ENCODE measurements at places on chromosomes 6 and 20. TPM values are rescaled to one million over a fixed set of nuclear protein-coding genes. Genes with fewer than 3 reads are reported as not detected.

GRCh38 chr6:162211022-162211421 lies 516.5 kb downstream of the PRKN start:
- DNase-seq, result no peak

GRCh38 chr6:157594292-157594691 lies 213.3 kb downstream of the ZDHHC14 start:
- DNase-seq, result peak; percentile 1

DNA sequence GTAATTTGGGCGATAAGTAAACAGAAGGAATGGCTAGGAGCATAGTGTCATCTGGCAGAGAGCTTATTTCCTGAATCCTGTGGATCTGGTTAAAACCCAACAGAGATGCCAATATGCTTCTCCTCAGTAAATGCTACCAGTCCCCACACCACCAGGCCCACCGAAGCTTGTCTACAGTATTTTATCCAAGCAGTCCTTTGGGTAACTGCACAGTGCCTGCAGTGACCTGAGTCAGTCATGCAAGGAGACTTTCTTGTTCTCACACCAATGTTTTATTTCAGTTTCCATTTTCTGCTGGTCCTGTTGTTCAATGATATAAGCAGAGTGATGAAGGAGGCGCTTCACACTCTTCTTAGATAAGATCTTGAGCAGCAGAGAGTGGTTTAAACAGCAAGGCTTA lies 326.3 kb downstream of the RIMS1 start:
- DNase-seq, result no peak

- no peak for DNase-seq
Measured at GRCh38 chr6:15875797-15876196, 213.0 kb upstream of the DTNBP1 start.

- no peak for DNase-seq
Measured at GRCh38 chr6:79717989-79718388, 86.9 kb downstream of the SH3BGRL2 start.

DNA sequence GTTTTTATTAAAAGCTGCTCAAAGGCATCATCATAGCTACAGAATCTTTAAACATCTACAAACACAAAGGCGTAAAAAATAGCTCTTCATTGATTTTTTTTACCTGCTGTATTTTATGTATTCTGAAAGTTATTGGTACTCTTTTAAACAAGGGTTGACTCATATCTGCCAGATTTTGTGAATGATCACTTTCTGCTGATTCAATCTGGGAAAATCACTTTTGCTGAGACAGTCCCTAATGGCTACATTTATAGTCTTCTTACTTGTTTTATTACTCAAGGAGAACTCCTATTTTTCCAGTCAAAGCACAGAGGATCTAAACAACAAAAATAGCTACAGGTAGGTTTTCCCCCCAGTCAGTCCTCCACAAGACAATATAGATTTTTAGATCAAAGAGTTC lies 739.0 kb downstream of the CBLN4 start:
- no peak for DNase-seq

GRCh38 chr6:84645563-84646266 lies 118.7 kb downstream of the TBX18 start:
- DNase-seq, result peak; percentile 52

DNA sequence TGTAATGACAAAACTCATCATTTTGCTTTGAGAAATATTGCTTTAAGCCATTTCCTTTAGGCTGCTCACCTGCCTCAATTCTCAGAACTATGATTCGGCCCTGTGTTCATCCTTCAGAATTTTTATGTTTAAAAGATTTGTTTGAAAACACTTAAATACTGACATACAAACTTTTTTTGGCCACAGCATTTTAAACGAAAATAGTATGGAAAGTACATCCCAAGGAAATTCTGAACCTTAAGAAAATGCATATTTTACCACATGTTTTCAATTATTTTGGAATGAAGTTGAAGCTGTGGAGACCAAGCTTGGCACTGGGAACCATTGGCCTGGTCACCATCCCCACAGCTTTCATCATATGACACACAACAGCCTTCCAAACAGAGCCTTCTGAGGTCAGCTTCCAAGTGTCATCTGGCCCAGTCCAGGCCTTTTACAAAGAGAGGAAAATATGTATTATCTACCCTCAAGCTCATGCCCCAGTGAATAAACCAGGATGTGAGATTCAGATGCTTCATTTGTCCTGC lies 83.3 kb downstream of the SOD2 start:
- DNase-seq, result no peak

DNA sequence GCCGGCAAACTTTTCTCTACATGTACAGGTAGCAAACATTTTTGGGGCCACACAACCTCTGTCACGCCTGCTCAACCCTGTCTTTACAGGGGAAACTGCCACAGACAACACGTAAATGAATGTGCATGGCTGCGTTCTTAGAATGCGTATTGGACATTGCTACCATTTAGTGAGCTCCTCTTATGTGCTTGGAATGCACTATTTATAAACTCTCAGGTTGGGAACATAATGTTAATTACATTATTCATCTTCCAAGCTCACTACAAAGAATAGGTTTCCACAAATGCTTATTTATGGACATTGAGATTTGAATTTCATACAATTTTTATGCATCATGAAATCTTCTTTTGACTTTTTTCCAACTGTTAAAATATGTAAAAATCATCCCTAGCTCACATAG lies 92.0 kb upstream of the RPS6KA2 start:
- DNase-seq, result no peak

SYCP2 gene
- 2.6 TPM for total RNA-seq

ESF1 gene
- 28.6 TPM for total RNA-seq

RAB32 gene
- total RNA-seq, result 88.6 TPM

IRF4 gene
- 0.76 TPM for total RNA-seq

ECT2L gene
- not detected for total RNA-seq

HRH3 gene
- total RNA-seq, result not detected

CLPSL1 gene
- not detected for total RNA-seq

Data from SJSA1 (cell line).